Lower leg skin (tissue), 4 donors: ENCODE measurements at places on chromosomes 2 and 18.
A peak's percentile ranks its signal among the peaks of the same experiment; 100 is the strongest.

GRCh38 chr2:161141033-161141432 lies 19.2 kb upstream of the TANK start:
- no peak for DNase-seq

DNA sequence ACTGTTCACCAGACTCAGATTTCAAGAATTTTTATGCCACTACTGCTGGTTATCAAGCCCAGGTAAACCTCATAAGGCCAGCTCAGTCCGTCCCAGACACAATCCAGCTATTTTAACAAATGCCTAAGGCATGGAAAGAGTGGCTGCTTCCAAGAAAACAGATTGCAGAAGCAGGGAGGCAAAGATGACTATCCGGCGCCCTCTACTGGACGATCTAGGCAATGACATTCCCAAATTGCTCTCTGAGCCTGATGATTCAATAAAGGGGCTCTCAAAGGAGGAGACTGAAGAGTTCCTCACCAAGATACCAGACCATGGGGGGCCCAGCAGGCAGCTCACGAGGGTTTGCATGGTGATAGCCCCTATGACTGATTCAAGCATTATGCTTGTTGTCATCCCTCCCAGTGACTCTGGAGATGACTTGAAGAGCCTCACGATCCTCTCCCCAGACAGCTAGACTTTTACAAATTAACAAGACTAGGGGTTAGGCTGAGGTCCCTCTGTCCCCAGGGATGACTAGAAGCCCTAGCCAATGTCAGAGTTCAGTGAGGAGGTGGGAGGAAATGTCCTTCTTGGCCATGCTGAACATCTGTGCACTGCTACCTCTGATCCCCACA lies 25.0 kb downstream of the SERPINB8 start:
- peak; percentile 28 for DNase-seq

GRCh38 chr18:66124394-66124793 lies 373.6 kb downstream of the CDH7 start:
- DNase-seq: no peak

DNA sequence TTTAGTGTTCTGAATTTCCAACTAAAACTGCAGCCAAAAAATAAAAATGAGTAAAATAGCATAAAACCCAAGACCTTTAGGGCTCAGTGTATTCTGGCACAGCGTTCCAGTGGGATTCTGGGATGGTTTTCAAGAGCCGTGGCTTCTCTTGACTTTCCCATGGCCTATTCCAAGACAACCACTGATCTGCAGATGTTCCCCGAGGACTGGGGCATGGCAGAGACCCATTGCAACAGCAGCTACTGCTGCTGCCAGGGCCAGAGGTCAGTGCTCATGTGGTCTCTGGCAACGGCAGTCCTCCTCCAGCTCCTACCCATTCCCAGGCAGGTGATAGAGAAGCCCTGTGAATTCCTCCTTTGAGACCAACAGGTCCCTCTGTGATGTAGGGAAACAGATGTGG lies 26.8 kb downstream of the TNP1 start:
- DNase-seq: no peak

GRCh38 chr2:142974288-142975024 lies 97.0 kb downstream of the KYNU start:
- DNase-seq: no peak

- no peak for DNase-seq
Measured at GRCh38 chr2:178152033-178152432, 39.8 kb downstream of the RBM45 start.

GRCh38 chr18:6414723-6415417 lies at the start of gene L3MBTL4:
Gene L3MBTL4, minus strand, starts transcription at chr18:6414911. Its CDS starts 103,286 bp downstream, at chr18:6311625.
- peak; percentile 32 for DNase-seq

DNA sequence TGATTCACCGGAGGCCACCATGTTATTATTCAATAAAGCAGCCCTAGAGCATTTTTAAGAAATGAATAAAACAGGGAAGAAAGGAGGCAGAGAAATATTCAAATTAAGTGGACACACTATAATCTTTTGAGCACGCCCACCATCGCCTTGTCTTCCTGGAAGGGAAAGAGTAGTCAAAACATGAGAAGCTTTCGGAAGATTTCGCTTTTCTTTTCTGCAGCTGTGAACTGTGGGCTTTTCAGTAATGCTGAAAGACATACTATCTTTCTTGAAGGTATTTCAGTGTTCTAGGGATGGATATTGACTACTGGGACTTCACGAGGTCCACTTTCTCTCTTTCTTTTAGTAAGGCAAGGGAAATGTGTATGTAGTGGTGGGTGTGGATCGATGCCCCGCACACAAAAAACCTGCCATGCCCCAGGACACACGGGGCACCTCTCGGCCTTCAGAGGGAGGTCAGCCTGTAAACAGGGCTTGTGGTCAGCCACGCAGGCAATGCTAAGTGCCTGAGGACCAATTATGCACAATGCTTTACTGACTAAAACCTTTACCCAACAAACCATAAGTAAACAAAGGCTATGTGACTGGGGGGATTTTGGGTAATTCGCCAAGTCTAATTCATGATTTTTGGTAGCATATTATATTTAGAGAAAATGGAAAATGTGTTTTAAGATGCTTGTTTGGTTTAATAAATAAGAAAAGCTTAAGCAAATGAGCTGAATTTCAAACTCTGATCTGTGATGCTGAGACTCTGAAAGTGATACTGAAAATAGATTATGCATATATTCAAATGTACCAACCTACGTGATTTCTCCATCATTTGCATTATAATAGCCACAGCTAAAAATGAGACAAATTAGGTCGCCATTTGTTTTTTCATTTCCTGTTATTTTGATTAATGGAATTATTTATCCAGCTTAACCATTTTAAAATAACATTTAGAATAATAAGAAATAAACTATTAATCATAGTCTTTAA lies 130.5 kb downstream of the ZNF516 start:
- no peak for DNase-seq

GRCh38 chr2:189328848-189329245 lies 112.4 kb upstream of the WDR75 start:
- no peak for DNase-seq

DNA sequence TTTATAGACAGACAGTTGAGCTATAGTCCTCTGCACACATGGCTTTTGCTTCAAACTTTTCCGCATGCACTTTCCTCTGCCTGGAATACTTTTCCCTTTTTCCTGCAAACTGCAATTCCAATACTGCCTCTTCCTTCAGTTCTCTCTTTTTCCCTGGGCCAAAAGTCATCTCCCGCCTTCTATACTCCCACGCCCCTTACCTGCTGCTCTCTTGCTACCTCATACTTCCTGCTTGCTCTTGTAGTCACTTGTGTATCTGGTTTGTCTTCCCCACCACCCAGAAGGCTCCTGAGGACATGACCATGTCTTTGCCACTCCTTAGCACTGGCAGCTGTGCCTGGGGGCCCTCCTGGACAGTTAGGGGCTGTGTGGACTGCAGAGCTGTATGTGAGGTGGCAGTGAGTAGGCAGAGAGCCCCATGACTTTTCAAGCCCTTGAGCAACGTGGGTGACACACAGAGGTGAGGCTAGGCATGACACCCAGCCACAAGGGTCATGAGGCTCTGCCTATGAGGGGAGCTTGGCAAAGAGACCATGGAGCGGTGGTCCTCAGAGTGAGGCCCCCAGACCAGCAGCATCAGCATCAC lies 23.2 kb downstream of the SPEG start:
- DNase-seq: no peak

DNA sequence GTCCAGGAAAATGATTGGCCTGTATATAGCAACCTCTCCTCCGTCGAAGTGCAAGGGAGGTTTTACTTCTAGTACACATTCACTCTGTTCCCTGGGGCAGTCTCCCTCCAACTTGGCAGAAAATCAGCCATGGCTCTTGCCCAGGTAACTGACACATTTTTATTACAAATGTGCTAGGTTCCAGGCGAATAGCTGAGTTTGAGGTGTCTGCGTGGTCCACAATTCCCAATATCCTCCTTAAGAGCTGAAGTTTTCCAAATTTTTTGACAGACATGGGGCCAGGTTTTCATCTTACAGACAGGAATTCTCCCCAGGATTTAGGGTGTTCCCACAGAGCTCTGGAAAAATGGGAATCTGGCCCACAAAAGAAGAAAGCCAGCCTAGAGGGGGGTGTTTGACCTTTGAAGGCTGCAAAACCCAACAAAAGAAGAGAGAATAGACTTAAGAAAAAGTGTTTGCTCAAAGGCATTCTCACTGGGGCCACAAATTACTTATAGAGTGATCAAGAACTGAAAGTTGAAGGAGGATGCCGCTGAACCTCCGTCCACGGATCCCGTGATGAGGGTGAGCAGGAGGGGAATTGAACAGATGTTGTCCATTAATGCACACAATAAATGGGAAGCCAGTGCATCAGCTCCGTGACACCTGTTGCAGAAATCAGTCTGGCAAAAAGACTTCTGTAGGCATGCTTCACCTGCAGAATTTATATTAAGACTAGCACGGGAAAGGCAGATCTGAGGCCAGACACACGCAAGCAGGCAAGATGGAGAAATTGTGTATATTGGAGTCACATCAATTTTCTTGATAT lies 242.3 kb upstream of the COPS8 start:
- DNase-seq: no peak

DNA sequence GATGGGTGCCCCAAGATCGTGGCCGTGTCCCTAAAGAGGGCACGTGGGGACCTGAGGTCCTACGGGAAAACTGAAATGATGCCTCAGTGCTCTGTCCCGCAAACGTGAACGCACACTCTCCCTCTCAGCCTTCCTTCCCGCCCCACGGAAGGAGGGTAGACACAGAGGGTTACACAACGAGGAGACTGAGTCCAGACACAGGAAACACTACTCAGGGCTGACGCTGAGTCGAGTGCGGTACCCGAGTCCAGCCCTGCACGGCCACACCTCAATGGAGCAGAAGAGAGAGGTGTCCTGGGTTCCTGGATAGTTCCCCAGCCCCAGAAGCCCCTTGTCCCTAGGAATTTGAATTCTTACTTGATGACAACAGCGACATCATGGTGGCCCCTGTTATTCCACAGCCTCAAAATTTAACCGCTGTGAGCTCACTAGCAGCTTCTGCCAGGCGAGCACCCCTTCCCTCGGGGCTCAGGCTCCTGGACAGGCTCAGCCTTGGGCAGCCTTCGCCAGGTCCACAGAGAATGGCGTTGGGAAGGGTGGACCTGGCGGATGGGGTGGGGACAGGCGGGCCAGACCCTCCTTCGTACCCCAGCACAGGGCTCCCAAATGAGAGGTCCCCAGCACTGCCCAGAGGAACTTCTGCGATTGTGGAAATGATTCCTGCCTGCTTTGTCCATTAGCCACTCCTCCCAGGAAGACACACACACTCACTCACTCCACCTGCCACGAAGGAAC lies 980 bp upstream of the RNPEPL1 start:
- DNase-seq: peak; percentile 90

- no peak for DNase-seq
Measured at GRCh38 chr2:113137827-113138226, 10.4 kb downstream of the IL1RN start.

DNA sequence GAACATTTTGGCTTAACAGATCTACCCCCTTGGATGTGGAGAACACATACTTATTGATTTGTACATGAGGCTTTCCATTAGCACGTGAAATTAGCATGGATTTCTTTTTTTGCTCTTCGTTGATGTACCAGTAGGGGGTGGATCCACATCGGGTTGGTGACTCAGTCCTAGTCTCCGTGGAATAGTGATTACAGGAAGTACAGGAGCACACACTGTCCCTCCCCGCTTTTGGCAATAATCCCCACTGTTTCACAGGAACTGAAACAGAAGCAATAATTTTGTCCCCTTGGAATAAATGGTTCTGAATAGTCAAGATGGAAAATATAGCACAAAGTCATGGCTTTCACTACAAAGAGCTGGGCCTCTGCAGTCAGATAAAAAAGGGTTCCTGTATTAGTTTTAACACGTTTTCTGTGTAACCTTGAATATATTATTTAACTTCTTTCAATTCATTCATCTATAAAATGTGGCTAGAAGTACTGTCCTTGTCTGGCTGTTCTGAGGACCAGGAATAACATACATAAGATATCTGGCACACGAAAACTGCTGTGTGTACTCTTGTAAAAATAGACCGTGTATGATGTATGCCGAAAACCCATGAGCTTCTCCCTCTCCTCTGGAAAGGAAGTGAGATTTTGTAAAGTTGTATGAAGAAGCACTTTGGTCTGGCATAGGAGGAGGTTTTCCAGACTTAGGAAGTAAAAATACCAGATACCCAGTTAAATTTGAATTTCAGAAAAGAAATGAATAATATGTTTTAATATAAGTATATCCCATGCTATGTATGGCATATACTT lies 229.2 kb downstream of the GALR1 start:
- DNase-seq: peak; percentile 68

- no peak for DNase-seq
Measured at GRCh38 chr2:47321411-47322031, 81.4 kb upstream of the MSH2 start.

DNA sequence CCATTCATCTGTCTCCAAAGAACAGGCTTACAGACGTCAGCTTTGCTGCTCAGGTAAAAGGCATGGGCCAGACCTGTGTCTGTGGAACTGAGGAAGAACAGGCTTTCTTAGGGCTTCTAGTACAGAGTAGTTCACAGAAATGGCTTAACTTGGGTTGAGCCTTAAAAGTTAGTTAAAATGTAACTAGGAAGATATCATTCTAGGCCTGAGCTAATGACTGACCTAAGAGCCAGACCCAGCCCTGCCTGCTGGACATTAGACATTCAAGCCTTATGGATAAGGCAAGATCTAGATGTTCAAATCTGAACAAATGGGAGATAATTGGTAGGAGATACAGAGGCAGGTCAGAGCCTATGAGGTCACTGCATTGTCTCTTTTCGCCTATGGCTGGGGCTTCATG lies 73.9 kb upstream of the SLC14A2 start:
- no peak for DNase-seq

- no peak for DNase-seq
Measured at GRCh38 chr2:190462181-190462580, 54.0 kb downstream of the MFSD6 start.

GRCh38 chr2:171297956-171298355 lies 135.8 kb downstream of the METTL8 start:
- no peak for DNase-seq

- no peak for DNase-seq
Measured at GRCh38 chr2:145710303-145710702, 1190.4 kb upstream of the ZEB2 start.

DNA sequence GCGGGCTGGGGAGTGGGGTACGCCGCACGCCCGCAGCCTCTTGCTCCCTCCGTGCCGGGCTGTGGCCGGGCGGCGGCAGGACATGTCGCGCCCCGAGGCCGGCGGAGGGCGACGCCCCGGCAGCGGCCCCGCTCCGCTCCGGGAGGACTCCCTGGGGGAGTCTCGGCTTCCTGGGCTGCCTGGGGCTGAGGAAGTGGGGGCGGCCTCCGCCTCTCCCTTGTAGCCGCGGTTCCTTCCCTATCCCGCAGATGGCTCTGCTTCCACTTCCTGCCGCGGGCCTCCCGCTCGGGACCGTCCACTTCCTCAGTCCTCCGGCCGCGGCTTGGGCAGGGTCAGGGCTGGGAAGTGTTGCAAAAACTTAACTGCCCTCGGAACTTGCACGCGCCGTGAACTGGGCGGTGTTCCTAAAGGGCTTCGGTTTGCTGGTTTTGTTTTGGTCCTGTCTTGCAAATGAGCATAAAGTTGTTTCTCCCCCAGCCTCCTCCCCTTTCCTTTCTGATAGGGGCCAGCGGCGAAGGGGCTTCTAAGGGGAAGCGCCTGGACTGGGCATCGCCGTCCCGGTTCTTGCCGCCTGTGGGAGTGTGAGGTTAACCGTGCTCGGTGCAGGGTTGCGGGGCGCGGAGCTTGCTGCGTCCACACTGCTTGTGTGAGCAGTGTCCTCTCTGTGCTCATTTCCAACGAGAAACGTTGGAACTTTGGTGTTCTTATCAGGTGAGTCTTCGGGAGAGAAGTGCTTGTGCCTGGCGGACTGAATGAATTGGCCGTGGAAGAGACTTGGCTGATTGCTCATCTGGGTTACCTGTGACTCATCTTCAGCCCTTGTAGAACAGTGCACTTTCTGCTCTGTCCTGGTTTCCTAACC lies 600 bp downstream of the RALB start:
- peak; percentile 82 for DNase-seq

- DNase-seq: no peak
Measured at GRCh38 chr2:200353874-200354273, 47.4 kb downstream of the SPATS2L start.
